ENCODE measurements at places on chromosomes 2 and 18.

- DNase-seq: no peak
These were observed 47.2 kb downstream of the SMAD4 start for GRCh38 chr18:51077217-51077616.

- no peak for DNase-seq
These were observed 205.4 kb downstream of the HDAC4 start for GRCh38 chr2:239195318-239195871.

GRCh38 chr2:3461801-3462492 lies 57.4 kb downstream of the ADI1 start:
- DNase-seq: peak; percentile 58

DNA sequence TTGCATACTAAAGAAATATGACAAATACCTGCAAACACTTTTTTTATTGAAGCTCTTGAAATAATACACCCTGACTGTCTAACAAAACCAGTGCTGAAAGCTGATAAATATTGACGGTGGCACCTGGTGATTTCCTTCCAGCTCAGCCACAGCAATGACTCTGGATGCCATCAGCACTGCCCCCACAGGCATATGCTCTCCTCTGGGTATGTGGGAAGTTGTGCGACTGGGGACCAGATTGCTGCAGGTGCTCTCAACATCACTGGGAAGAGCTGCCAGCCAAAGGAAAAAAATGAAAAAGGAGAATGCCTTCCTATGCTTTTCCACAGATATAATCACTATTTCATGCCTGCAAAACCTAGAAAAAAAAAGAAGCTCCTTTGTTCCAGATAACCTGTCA lies 141.5 kb downstream of the PIGN start:
- no peak for DNase-seq

- no peak for DNase-seq
These were observed 321.0 kb upstream of the NRP2 start for GRCh38 chr2:205361272-205361671.

DNA sequence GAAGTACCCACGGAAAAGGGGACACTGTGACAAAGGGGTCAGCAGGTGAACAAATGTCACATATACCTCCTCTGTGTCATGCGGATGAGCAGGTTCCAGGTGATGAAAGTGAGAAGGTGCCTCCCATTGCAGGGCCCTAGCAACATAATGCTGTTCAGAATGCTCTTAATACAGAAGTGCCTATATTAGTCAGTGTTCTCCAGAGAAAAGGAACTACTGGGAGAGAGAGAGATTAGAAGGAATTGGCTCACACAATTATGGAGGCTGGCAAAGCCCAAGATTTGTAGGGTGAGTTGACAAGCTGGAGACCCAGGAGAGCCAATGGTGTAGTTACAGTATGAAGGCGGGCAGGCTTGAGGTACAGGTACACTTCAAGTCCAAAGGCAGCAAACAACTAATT lies 98.1 kb upstream of the CDC42EP3 start:
- no peak for DNase-seq

GRCh38 chr18:78721238-78721875 lies 258.3 kb upstream of the SALL3 start:
- DNase-seq: no peak

DNA sequence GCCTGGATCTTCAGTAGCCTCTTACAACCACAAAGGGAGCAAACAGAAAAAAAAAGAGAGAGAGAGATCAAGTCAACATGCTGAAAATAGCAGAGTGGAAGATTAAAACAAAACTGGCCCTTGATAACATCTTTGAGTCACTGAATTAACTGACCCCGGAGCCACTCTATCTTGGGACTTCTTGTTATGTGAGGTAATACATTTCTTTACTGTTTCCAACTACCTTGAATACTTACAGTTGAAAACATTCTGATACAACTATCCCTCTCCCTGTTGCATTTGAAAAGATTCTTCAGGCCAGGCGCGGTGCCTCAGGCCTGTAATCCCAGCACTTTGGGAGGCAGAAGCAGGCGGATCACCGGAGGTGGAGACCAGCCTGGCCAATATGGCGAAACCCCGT lies 208.1 kb downstream of the MEMO1 start:
- DNase-seq: no peak

GRCh38 chr2:167147271-167147941 lies 259.1 kb downstream of the XIRP2 start:
- no peak for DNase-seq

DNA sequence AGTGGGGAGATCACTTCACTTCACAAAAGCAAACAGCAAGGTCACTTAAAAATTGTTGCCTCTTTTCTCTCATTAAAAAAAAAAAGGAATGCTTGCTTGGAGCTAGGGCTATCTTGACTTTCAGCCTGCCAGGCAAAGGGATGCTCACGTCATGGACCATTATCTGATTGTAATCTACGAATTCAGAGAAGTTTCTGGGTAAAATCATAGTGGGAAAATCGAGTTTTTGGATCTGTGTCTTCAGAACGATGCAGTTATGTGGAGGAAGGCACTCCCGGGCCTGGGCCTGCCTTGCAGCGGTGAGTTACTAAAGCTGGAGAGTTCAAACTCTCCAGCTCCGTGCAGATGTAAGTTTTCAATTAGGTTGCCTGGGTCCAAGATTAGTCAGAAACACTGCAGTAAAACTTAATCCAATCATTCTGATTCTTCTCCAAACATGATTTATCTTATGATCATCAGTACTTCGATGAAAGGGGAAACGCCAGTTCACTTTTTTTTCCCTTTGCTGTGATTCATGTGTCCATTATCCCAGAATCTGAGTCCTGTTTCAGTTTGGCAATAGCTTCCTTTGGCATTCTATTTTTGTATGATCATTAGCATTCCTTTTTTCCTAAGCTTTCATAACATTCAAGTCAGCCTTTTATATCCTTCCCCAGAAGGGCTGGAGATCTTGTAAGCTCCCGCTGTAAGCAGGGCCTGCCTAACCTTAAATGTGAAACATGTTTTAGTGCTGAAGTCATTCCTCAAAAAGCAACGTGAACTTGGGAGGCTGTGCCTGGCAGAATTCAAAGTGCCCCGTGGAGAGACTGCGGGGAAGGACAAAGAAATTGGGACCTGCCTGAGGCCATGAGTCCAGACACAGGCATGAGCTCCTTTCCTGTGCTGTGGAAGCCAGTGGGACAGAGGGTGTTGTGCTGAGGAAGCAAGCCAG lies 119.3 kb upstream of the TWIST2 start:
- no peak for DNase-seq

DNA sequence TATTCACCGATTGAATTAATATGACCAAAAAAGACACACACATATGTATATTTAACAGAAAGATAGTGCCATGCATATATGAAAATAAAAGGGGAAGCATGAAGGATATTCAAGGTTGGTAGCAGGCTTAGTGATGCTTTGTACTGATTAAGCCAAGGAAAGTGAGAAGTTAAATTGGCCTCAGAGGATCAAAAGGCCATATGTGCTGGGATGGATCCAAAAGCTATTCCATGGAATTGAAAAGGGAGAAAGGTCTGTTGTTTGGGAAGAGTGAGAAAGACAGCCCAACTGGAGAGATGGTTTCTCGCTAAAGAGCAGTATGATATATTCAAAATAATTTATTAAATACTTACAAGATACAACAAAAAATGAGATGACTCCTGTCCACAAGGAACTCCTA lies 65.9 kb downstream of the INSIG2 start:
- DNase-seq: no peak

GRCh38 chr2:218345491-218346236 lies 11.0 kb upstream of the CATIP start:
- no peak for DNase-seq

DNA sequence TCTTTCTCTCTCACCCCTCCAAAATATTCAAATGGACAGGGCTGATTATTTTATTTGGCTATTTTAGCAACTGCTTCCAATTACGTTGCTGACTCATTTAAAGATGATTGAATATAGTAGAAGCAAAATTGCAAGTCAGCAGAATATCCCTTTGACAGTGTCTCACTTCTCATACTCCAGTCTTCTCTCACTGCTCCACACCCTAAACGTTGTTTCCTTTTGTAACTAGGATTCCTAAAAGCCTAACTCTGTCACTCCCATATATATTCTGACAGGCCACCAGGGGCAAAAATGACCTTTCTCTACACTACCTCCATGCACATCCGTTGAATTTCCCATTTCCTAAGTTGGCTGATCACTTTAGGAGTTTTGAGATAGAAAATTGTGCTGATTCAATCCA lies 351.1 kb downstream of the RND3 start:
- no peak for DNase-seq

DNA sequence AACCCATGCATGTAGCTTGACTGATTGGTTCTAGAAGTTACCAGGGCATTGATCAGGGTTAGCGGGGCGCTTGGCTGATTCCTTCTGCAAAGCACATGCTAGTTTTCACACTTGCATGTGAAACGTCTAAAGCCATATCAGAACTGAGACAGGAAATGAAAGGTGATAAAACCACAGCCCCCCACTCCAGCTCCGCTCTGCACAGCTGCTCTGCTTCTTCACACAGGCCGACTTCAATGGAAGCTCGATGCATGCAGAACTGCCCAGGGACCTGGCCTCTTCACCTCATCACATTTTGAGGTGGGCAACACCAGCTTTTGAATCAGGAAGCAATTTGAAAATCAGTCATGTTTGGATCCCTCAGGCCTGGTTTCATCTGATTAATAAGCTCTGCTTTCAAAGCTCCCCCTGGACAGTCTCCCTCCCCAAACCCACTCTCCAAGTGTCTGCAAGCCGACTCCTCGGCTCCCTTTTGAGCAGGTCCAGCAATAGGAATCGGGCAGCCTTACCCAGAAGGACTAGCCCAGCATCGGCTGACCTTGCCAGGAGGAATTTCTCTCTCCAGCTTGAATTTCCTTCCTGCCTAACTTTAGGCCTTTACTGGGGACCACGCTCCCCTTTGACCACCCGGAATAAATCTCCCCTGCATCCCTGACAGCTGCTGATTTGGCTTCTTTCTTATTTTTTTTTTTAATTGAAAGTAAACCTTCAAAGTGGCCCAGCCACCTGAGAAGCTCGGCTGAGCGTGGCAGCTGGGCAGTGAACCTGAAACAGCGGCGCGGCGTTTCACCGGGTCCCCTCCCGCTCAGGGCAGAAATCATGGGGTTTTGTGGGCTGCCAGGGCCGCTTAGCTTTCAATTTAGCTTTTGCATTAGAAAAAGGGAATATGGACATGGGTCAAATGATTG lies 31.7 kb downstream of the HRH4 start:
- DNase-seq: no peak

- DNase-seq: no peak
These were observed 161.3 kb upstream of the REG3G start for GRCh38 chr2:78864205-78864604.

- no peak for DNase-seq
These were observed 107.6 kb upstream of the OTOS start for GRCh38 chr2:240247868-240248720.

GRCh38 chr2:140586379-140586778 lies 1544.4 kb downstream of the LRP1B start:
- DNase-seq: peak; percentile 42

GRCh38 chr2:166167449-166167848 lies 39.6 kb upstream of the SCN1A start:
- no peak for DNase-seq

DNA sequence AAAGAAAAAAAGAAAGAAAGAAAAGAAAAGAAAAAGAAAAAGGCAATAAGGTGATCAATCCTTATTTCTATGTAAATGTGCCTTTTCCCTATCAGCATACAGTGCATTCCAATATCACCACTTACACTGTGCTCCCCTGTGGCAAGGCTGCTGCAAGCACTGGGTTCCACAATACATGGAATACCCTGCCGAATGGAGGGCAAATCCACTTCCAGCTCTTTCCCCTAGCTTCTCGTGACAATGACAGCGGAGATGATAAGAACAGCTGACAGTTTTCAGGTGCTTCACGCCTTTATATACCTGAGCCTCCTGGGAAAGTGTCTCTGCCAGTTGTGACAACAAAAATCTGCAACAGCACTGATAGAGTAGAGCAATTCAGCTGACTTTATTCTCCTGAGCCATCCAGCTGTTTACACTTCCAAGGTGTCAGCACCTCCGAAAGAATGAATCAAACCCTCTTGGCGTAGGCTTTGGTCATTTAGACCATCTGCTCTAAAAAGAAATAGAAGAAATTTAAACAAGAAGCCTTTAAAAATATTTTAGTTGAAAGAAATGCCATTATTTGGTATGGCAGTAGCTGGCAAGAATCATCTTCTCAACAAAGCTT lies 135.2 kb upstream of the RNF152 start:
- DNase-seq: no peak

DNA sequence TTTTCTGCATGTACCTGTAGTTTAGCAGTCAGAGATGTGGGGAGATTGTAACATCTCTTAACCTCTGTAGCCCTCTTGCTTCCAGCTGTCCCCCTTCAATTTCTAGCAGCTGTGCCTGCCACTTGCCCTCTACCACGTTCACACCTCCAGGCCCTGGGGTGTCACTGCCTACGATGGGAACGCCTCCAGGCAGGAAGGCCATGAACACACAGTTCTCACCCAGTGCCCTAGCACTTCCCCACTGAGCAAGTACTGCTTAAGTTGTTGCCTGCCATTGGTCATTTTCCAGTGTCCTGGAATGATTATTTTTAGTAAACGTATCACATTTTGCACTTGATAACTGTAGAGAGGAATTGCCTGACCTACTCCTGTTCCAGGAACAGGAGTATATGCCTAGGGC lies 77.1 kb upstream of the B3GNT7 start:
- no peak for DNase-seq

GRCh38 chr2:219557791-219558785 lies 13.3 kb downstream of the OBSL1 start:
- no peak for DNase-seq

DNA sequence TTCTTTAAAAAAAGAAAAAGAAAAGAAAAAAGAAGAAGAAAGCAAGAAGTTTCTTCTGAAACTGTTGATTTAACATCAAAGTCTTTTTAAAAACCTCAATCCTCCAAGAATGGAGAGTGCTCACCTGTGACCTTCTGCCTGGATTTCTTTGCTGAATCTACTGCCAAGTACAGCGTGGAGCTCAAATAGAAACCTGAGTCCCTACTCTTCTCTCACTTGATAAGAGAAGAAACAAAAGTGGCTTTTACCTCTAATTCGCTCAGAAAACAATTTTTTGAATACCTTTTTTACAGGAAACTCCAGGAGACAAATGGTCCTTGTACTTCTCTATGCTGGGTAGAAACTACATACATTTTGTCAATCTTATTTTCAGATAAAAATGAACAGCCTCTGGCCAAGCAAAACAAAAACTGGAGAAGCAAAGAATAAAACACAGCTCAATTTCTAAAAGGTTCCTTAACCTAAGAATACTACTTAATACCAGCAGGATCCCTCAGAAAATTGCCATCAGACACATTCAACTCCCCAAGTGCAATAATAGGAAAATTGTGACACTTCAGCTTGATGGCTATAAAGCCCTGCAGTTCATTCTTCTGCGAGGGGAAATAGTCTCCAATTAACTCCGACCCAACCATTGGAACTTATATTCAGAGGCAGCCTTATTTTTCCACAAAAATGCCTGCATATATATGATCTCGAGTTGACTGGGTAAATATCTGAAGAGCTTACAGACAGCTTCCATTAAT lies 85.8 kb downstream of the GRB14 start:
- DNase-seq: no peak

DNA sequence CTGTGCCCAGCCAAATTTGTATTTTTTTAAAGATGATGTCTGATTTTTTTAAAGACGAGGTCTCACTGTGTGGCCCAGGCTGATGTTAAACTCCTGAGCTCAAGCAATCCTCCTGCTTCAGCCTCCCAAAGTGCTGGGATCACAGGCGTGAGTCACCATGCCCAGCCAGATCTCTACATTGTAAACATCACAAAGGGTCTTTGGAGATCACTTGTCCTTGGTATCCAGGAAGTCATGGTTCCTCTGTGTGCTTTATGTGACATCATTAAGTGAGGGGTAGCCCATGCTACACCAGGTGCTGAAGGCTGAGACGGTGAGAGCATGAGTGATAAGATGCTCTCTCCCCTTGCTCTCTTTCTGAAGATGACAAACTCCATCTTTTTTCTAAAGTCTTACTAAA lies 7.0 kb upstream of the NUP35 start:
- no peak for DNase-seq

Measured in endothelial cell of umbilical vein (primary cell).